ENCODE measurements at places on chromosomes 3 and 15. TPM values are rescaled to one million over a fixed set of nuclear protein-coding genes. Genes with fewer than 3 reads are reported as not detected.
A peak's percentile ranks its signal among the peaks of the same experiment; 100 is the strongest.

Gene CYP1A2
- not detected for polyA plus RNA-seq

Gene TFDP2
- polyA plus RNA-seq = 38.7 TPM

Gene SLC9A9
- polyA plus RNA-seq = 3.7 TPM

Gene EPHA6
- polyA plus RNA-seq = not detected

Gene NANOGP8
- not detected for polyA plus RNA-seq

Gene INSYN1
- 39.6 TPM for polyA plus RNA-seq

Gene PCYT1A
- polyA plus RNA-seq = 19.6 TPM

Gene CILP
- 0.37 TPM for polyA plus RNA-seq

- DNase-seq = peak; percentile 68
- no peak overlapping the region for H3K4me3 ChIP-seq
- H3K27me3 ChIP-seq = no peaks in the 10 kb centered on the region
- H3K27ac ChIP-seq = peak overlapping the region; percentile 3
- H3K4me1 ChIP-seq = no peaks in the 10 kb centered on the region
- no peaks in the 10 kb centered on the region for H3K36me3 ChIP-seq
Measured at GRCh38 chr15:84955089-84955848, 26.4 kb upstream of the PDE8A start.

DNA sequence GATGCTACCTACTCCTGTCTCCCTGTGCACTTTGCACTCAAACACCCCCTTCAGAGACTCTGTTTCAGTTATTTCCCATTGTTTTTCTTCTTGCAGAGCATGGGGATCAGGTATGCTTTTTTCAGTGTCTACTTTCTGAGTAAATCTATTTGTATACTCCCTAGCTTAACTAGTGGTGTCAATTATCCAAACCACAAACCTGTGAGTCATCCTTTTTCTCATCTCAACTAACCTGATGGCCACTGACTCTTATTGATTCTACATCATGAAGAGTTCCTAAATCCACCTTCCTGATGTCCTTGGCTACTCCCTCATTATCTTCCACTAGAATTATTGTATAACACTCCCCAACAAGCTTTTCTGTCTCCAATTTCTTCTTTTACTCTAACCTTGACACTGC, 68.0 kb downstream of the DIPK2A start:
- no peaks in the 10 kb centered on the region for H3K36me3 ChIP-seq
- H3K4me1 ChIP-seq = no peaks in the 10 kb centered on the region
- H3K27me3 ChIP-seq = no peaks in the 10 kb centered on the region
- no peak overlapping the region for H3K27ac ChIP-seq
- DNase-seq = no peak
- H3K4me3 ChIP-seq = no peak overlapping the region

DNA sequence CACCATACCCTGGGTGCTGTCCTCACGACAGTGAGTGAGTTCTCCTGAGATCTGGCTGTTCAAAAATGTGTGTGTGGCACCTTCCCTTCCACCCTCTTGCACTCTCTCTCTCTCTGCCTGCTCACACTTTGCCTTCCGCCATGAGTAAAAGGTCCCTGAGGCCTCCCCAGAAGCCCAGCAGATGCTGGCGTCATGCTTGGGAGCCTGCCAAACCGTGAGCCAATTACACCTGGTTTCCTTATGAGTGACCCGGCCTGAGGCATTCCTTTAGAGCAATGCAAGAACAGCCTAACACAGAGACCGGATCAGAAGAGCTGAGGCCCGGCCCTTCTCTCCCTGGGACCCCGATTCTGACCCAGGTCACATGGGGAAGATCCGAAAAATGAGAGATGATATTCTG, 15.4 kb downstream of the TMEM44 start:
- no peaks in the 10 kb centered on the region for H3K36me3 ChIP-seq
- no peak overlapping the region for H3K4me3 ChIP-seq
- no peak for DNase-seq
- H3K27me3 ChIP-seq = no peaks in the 10 kb centered on the region
- H3K27ac ChIP-seq = no peak overlapping the region

DNA sequence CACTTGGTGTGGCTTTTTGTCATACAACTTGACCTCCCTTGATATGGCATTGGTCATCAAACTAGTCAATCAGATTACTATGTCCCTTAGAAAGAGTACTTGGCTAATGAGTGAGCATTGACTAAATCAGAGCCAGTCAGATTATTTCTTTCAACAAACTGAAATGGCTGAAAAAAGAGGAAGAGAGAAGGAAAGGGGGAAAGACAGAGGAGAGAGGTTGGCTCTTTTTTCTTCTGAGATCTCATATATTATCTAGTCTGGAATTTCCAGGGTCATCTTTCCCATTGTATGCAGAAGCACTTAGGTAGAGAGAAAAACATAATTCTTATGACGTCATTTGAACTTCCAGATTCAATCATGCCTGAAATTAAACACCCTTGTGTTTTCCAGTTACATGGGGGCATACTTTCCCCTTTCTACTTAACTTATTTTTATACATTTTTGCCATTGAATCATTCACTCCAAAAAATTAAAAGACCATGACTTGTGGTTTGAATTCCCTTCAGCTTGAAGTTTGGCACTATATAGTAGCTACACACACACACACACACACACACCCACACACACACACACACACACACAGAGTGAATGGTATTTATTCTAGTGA, 387.8 kb downstream of the LSAMP start:
- H3K4me1 ChIP-seq = no peaks in the 10 kb centered on the region
- no peaks in the 10 kb centered on the region for H3K36me3 ChIP-seq
- H3K27me3 ChIP-seq = no peaks in the 10 kb centered on the region
- H3K27ac ChIP-seq = no peak overlapping the region
- H3K4me3 ChIP-seq = no peak overlapping the region

GRCh38 chr15:71758711-71759110, 51.6 kb upstream of the NR2E3 start:
- no peak for DNase-seq
- no peaks in the 10 kb centered on the region for H3K27me3 ChIP-seq
- H3K4me3 ChIP-seq = no peak overlapping the region
- H3K4me1 ChIP-seq = no peaks in the 10 kb centered on the region

DNA sequence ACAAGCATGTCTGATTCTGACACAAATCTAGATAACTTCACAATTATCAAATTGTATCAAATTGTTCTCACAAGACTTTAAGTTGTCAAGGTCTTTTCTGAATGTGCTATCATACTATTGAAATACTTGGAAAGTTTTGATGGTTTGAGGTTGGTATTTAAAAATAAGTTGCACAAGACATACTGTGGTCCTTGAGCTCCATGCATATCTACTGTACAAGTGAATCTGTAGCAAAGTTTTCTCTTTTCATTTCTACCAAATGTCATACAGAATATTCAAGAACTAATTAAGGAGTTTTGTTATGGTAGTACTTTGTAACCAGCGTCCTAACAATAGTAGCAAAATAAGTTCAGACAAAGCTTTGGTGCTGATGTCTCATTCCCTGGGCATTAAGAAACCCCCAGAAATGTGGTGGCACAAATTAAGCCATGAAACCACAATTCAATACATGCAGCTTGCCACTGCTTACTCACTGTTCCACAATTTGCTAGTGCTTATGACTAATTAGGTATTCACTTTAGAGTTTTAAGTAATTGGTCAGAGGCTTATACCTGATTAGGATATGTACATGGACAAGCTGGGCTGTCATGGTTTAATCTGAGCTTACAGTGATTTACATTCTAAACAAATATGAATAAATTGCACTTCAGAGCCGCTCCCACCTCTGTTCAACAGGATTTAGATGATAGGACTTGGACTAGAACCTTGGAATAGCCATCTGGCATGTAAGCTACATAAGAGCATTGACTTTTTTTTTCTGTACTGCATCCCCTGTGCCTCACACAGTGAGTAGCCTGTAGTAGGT, 8.8 kb downstream of the TBC1D23 start:
- H3K27ac ChIP-seq = no peak overlapping the region
- DNase-seq = no peak
- no peak overlapping the region for H3K4me3 ChIP-seq
- no peaks in the 10 kb centered on the region for H3K27me3 ChIP-seq

DNA sequence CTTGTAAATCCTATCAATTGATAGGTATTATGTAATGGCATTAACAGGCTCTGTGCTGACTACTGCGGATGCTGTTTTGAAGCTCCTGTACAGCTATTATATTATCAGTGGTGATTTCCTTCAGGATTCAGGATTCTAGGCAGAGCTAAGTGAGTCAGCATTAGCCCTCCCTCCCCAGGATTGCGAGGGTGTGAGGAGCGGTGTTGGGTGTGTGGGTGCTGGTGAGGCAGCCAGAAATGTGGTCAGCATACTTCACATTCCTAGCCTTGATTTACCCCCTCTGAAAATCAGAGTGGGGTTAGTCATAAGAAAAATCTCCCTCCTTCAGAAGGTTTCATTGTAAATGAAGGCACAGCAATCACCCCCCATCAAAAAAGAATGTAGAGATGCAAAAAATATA, 72.5 kb downstream of the SNTN start:
- H3K36me3 ChIP-seq = no peaks in the 10 kb centered on the region
- no peaks in the 10 kb centered on the region for H3K4me1 ChIP-seq
- H3K27me3 ChIP-seq = no peaks in the 10 kb centered on the region
- no peak overlapping the region for H3K27ac ChIP-seq
- DNase-seq = no peak

GRCh38 chr3:137987723-137988122, 22.2 kb upstream of the CLDN18 start:
- no peak overlapping the region for H3K27ac ChIP-seq
- no peak overlapping the region for H3K4me3 ChIP-seq
- H3K27me3 ChIP-seq = no peaks in the 10 kb centered on the region
- H3K36me3 ChIP-seq = no peaks in the 10 kb centered on the region

- no peak overlapping the region for H3K4me3 ChIP-seq
- H3K36me3 ChIP-seq = no peaks in the 10 kb centered on the region
- no peaks in the 10 kb centered on the region for H3K27me3 ChIP-seq
- H3K27ac ChIP-seq = no peak overlapping the region
Measured at GRCh38 chr15:62706317-62706716, 336.2 kb upstream of the TPM1 start.

- H3K36me3 ChIP-seq = no peaks in the 10 kb centered on the region
- H3K4me1 ChIP-seq = no peaks in the 10 kb centered on the region
- no peak overlapping the region for H3K27ac ChIP-seq
- DNase-seq = peak; percentile 22
Measured at GRCh38 chr3:113623324-113623723, 73.1 kb downstream of the USF3 start.

DNA sequence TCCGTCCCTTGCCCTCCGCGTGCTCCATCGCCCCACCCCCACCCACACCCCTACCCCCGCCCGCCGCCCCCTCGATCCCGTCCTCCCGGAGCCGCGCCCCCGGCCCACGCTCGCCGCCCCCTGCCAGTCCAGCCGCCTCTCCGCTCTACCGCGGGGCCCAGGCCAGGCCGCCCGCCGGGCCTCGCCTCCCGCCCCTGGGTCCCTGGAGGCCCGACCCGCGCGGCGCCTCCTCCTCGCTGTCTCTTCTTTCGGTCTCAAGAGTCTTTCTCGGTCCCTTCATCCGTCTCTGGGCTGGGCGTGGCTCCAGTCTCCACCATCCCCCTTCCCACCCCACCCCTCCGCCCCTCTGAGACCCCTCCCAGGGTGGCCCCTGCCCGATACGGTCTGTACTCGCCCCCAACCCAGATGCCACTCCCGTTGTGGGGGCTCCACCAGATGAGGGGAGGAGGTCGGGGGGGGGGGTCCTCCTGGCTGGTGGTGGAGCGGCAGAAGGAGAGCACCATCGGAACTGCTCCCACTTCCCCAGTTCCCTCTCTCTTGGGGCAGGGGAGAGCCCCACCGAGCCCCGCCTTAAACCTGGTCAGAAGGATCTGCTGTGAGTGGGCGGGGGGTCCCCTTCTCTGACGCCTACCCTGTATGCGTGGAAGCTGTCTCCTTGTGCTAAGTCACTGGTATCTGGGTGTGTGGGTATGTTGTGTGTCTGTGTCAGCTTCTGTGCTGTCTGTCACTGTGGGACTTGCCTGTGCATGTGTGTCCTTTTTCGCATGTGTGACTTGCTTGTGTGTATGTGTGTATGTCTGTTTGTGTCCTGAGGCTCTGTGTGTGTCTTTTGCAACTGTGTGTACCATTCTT, 1.0 kb downstream of the PRKCD start:
- H3K27ac ChIP-seq = peak overlapping the region; percentile 52
- peak overlapping the region; percentile 81 for H3K4me3 ChIP-seq
- DNase-seq = peak; percentile 82
- H3K36me3 ChIP-seq = no peaks in the 10 kb centered on the region
- H3K27me3 ChIP-seq = no peaks in the 10 kb centered on the region

DNA sequence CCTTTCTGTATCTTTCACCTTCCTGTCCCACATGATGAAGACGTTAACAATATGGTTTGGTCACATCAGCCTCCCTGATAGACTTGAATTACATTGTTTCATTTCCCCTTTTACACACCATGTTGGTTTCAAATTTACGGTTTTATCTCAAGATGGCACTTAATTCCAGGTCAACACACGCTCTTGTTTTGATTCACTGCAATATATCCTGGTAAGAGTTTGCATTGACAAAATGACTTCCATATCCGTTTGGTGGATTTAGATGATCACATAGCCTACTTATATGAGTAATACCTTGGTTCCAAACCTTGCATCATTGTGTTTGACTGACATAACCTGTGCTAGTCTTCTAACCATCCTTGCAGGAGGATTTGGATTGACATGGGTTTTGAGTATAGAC, 499.4 kb downstream of the ROBO1 start:
- H3K27me3 ChIP-seq = no peaks in the 10 kb centered on the region
- no peak overlapping the region for H3K4me3 ChIP-seq
- H3K27ac ChIP-seq = no peak overlapping the region
- no peaks in the 10 kb centered on the region for H3K4me1 ChIP-seq
- DNase-seq = no peak

- H3K4me3 ChIP-seq = no peak overlapping the region
- no peak for DNase-seq
- H3K27me3 ChIP-seq = no peaks in the 10 kb centered on the region
- H3K36me3 ChIP-seq = no peaks in the 10 kb centered on the region
- H3K27ac ChIP-seq = no peak overlapping the region
- H3K4me1 ChIP-seq = no peaks in the 10 kb centered on the region
Measured at GRCh38 chr15:35439291-35439690, 106.7 kb downstream of the DPH6 start.

Measured in kidney (tissue), 22 donors.